ENCODE measurements at places on chromosomes 7 and 10.
A peak's percentile ranks its signal among the peaks of the same experiment; 100 is the strongest.

- peak; percentile 86 for DNase-seq
Measured at GRCh38 chr10:113126229-113127201, 176.5 kb downstream of the TCF7L2 start.

DNA sequence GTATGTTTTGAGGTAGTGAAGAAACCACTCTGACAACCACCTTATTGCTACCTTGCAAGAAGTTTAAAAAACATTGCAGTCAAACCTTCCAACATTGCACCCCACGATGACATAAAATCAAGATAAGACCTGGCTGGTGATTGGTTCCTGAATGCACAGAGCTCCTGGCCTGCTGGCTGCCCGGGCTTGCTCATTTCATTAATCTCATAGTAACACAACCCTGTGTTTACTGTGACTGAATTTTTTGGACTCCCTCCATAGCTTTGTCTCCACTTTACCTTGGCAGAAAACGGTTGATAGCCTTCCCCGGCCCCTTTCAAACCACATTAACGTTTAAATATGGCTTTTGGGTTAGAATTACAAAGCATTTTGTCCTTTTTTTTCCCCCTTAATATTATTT is 27.5 kb downstream of the VWA2 start:
- no peak for DNase-seq

DNA sequence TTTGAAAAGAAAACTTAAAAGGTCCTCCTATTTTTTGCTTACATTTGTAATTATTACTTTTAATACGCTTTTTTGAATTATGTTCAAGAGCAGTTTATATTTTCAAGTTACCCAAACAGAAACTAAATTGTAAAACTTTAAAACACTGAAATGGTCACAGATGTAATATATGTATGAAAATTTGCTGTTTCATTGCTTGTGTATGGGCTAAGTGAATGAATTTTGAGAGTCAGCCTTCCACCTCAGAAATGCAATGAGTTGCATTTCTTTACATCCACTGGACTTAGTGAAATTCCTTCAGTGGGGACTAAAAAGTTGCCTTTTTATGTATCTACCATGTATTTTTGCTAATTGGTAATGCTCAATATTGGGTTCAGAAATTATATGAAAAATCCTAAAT is 1.6 kb downstream of the VPS26A start:
- no peak for DNase-seq

DNA sequence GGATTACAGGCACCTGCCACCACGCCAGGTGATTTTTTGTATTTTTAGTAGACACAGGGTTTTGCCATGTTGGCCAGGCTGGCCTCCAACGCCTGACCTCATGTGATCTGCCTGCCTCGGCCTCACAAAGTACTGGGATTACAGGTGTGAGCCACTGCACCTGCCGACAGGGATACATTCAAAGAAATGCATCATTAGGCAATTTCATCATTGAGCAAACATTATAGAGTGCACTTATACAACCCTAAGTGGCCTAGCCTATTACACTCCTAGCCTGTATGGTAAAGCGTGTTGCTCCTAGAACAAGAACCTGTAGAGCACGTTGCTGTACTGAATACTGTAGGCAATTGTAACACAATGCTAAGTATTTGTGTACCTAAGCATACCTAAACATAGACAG is 350.3 kb downstream of the GALNT17 start:
- DNase-seq, result no peak

- no peak for DNase-seq
Measured at GRCh38 chr7:74185016-74185415, 10.9 kb downstream of the EIF4H start.

GRCh38 chr7:4022265-4022664 is 659.8 kb upstream of the FOXK1 start:
- DNase-seq, result no peak

- DNase-seq, result no peak
Measured at GRCh38 chr10:48461623-48462481, 143.0 kb downstream of the ARHGAP22 start.

DNA sequence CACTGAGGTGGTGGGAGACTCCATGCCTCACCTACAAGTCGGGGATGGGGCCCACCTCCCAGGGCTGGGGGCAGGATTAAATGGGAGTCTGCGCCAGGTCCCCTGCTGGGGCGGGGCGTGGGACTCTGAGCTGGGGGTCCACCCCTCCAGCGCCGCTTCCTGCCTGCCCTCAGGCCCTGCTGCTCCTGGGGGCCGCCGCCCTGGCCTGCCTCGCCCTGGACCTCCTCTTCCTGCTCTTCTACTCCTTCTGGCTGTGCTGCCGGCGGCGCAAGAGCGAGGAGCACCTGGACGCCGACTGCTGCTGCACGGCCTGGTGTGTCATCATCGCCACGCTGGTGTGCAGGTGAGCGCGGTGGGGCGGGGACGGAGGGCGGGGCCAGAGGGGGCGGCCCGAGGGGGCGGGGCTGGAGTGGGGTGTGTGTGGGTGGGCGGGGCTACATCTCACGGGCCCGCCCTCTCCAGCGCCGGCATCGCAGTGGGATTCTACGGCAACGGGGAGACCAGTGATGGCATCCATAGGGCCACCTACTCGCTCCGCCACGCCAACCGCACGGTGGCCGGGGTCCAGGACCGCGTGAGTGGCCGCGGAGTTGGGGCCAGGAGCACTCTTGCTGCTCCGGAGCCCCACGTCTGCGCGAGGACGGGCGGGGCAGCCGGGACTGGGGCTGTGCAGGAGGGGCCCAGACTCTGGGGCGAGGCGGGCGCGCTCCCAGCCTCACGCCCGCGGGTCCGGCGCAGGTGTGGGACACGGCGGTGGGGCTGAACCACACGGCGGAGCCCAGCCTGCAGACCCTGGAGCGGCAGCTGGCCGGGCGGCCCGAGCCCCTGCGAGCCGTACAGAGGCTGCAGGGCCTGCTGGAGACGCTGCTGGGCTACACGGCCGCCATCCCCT is 15.1 kb downstream of the TTYH3 start:
- no peak for DNase-seq

DNA sequence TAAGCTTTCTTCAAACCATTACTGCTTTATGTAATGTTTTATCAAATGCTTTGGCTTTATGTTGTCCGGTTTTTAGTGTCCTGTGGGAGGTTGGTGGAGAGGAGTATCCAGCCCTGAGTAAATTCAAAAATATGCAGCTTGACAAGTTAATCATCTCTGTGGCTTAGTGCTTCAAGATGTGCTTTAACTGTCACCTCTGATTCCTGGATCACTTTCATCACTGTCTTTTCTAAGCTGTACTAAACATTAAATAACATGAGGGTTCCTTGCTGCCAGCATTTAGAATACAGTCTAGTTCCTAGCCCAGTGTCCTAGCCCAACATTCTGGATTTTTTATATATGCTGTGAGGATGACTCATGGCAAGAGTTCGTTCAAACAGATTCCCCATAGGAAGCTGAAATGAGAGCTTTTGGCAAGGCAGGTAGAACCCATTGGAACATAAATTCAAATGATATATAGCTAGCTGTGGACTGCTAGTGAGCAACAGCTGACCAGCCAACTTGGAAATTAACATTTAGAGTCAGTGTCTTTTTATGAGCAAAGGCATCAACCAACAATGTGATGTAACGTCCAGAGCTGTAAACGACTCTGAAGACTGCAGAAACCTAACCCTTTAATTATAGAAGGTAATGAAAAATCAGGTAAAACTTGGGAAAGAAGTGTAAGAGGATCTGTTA is 80.6 kb upstream of the OIT3 start:
- no peak for DNase-seq

- no peak for DNase-seq
Measured at GRCh38 chr10:108411894-108412293, 1247.4 kb upstream of the SORCS1 start.

DNA sequence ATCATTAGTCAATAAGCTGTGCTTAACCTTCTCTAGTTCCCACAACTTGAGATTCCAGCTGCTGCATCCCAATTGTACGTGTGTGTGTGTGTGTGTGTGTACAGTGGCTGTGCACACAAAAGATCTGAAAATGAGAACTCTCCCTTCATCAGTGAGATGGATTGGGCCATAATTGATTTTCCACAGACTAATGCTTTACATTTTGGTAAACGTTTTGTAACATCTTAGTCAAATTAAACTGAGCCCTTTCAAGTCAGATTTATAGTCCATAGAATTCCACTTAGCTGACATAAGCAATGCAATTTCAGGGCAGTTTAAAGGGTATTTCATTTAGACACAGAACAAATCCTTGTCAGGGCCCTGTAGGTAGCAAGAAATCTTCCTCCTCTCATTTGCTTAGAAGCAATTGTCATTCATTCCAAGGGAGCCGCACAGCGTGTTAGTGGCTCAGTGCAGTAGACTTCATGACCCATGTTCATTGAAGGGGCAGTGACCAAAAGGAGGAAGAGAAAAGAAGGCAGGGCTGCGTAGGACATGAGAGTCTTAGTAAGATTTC is 1123.5 kb upstream of the AUTS2 start:
- DNase-seq, result no peak

GRCh38 chr10:28620251-28620650 is 57.1 kb upstream of the BAMBI start:
- DNase-seq, result no peak

DNA sequence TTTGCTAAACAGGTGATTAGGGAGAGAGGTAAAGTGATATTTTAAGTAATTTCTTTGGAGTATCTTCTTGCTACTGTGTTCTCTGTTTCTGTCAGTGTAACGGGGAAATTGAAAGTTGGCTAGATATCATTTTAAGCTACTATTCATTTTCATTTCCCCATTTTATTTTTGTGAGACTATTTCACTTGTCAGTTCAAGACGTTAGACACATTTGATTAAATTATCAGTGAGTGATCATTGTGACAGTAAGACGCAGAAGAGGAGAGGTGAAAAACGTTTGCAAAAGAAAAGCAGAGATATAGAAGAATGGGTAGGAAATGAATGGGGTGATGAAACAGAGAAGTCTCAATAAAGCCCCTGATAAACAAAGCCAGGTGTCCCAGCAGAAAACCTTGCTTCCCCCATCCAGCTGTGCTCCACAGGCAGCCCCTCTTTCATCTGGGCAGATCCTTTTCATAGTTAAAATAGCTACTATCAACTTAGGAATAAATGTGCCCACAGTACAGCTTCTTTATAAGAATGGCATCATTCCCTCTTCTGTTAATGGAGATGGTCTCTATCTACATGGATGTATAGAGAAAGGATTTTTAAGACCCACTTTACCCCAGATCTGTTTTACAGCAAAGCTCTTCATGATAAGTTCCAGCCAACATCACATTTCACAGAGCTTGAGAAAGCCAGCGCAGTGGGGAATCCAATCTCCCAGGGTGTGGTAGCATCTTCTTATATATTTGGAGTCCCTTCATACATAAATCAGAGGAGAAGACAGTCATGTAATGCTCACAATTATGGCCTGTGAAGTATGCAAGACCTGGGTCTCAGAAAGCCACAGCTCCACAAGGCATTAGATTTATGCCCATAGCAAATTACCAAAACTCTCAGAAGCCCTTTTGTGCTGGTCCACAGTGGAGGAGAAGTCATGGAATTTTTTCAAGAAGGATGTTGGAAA is 138.1 kb upstream of the ITGB1 start:
- no peak for DNase-seq

DNA sequence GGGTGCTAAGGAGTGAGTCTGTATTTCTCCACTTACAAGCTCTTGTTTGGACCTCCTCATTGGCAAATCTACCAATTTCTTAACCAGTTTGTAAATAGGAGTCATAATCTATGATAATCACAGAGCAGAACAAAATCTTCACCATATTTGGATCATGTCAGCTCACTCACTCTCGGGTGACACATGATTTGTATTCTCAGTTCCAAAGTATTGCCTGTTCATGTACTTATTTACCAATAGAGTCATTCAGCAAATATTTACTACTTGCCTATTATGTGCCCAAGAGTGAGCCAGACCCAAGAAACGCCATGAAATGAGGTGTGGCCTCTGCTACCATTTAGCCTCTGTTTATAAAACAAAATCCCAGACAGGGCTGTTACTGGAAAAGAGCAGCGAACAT is 114.8 kb downstream of the TSPAN12 start:
- no peak for DNase-seq

DNA sequence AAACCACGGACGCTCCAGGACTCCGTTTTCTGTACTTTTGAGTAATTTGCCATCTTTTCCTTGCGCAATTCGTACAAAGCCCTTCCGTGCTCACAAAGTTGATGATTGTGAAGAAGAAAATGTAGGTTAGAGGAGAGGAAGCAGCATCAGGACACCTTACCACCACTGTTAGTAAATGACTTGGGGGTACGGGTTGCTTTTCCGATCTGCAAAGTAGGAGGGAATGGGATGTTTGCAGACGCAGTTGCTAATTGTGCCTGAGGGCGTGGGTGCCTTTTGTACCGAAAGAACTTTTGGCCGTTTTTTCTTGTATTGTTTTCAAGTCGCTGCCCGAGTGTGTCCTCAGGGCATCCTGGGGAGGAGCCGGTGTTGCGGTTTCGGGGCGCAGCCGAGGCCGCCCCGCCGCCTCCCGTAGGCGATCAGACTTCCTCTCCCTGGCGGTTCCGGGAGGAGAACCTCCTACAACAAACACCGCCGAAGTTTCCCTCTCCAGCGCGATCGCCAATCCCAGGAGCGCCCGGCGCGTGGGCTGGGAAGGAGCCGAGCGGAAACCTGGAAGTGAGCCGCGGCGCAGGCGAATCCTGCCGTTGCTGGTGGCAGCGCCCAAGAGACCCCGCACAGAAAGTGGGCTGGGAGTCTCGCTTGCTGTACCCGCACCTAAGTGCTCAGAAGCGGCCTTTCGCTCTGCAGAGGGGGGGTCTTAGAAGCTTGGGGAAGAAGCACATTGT is 1.0 kb downstream of the PRR15 start:
- DNase-seq, result peak; percentile 73

- DNase-seq, result no peak
Measured at GRCh38 chr10:77325233-77325537, 312.4 kb downstream of the KCNMA1 start.

DNA sequence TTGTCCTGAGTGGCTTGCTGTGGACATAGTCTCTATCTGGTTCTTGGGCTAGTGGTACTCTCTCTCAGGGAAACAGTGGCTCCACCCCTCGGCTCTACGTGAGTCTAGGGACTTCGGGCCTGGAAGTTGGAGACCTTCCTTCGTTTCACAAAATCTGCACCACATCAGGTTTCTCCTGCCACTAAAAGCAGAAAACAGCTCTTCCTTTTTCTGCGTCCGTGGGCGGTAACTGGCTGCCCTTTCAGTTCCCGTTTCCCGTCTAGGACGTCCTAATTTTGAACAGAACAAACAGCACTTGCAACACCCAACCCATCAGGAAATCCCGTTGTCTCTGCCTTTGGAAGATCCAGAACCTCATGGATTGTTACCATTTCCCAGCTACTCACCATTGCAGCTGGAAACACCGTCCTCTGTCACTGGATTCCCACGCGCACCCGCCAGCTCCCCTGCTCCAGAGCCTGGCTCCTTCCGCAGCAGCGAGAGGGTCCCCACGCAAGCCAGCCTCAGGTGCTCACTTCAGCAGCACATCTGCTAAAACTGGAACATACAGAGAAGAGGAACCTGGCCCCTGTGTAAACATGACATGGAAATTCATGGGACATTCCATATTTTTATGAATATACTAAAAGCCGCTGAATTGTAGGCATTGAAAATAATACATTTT is 311.4 kb upstream of the AKR1E2 start:
- DNase-seq, result no peak
